K562 (cell line): ENCODE measurements at places on chromosomes 2 and 18.
A peak's percentile ranks its signal among the peaks of the same experiment; 100 is the strongest.

DNA sequence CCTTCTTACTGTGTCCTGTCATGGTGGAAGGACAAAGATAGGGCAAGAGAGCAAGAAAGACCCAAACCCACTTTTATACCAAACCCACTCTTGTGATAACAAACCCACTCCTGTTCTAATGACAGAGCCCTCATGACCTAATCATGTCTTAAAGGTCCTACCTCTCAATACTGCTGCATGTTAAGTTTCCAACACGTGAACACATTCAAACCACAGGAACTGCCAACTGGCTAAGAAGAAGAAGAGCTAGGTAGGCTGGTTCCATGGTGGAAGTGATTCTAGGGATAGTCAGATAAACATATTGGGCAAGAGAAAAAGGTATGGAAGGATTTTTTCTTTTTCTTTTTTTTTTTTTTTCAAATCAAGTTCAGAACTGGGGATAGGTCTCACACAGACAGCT is 22.0 kb downstream of the CTLA4 start:
- no peak for DNase-seq

GRCh38 chr2:212968284-212969081 is 182.9 kb downstream of the IKZF2 start:
- no peak for DNase-seq

DNA sequence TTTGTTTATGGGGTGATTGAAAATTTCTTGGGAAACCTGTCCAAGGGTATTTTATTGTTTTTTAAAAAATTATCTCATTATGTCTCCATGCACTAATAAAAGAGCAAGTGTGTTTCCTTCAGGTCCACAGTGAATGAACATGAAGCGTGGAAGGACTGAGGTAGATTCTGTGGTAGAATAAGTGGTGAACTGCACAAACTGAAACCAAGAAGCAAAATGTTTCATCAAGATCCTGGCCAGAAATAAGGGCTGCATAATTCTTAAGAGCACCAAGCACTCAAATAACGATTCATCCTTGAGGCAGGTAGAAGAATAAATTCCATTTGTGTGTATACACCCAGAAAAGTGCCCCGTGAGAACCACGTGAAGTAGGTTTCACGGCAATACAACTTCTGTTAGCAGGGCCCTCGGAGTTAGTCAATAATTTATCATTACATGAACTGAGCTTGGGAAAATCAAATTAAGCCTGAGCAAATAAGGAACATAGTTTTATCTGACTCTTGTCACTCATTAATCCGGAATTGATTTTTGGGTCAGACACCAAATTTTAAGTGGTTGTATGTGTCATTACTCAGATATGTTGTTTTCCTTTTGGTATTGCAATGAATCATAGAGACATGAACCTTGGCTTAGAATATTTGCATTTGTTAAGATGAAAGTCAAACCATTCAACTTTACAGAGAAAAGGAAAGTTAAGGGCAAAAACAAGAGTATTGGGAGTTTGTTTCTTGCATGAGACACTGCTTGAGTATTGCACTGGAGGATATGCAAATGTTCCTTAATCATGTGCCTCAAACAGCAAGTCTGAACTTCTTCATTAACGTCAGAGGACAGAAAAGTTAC is 472.6 kb upstream of the NETO1 start:
- DNase-seq, result no peak

DNA sequence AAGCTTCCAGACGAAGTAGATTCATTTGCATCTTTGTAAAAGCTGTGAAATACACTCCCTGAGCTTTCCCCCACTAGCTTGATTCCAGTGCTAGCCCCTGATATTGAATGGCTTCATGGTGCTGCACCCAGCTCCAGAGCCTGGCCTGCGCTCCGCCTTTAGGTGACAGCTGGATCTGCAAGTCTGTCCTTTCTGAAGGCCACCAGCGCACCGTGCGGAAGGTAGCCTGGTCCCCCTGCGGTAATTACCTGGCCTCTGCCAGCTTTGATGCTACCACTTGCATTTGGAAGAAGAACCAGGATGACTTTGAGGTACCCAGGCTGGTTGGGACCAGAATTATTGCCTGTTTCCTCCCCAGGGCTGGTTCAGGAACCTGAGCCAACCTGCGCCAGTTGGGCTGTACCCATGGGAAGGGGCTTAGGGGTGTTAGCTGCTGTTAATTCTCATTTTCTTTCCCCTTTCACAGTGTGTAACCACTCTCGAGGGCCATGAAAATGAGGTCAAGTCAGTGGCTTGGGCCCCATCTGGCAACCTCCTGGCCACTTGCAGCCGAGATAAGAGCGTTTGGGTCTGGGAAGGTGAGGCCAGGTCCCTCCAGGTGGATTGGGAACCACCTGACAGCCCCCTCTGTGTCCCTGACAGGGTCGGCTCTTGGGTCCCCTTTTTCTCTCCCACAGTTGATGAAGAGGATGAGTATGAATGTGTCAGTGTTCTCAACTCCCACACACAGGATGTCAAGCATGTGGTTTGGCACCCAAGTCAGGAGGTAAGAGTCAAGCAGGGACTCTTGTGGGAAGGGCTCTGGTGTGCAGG is 1.3 kb downstream of the CIAO1 start:
- DNase-seq, result peak; percentile 52
